ENCODE measurements at places on chromosomes 16 and 17.
A peak's percentile ranks its signal among the peaks of the same experiment; 100 is the strongest.

DNA sequence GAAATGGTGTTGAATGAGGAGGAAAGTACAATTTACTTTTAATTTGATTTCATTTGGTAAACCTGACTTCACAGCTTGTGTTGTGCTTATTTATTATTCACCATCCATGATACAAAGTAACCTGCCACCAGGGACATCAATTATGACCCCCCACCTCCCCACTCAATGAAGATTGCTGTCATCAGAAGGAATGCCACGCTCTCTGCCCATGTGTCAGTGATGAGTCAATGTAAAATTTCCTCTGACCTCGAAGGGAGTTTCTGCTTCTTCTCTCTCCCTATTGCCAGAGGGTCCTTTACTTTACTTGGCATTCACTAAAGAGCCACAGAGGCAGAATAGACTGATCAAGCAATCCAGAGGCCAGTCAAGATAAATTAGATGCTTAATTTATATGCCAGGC is 759.7 kb downstream of the CDH11 start:
- peak; percentile 56 for DNase-seq

GRCh38 chr17:36048066-36048465 is 16.0 kb upstream of the CCL18 start:
- no peak for DNase-seq

DNA sequence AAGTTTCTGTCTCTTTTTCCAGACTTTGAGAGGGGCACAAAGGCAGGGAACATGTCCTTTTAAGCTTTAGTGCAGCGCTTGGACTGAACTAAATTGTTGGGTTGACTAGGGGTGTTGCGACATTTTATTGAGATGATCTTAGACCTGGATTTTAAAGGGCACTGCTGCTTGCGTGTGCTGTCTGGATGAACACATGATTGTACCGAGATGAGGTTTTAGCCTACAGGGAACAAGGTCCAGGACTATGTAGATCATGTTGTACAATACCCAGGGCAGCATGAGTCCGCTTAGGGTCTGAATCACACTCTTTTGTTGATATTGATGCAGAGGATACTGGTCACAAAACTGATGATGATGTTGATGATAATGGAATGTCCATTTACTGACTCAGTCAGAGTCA is 5.2 kb upstream of the RGS9 start:
- DNase-seq: peak; percentile 98

DNA sequence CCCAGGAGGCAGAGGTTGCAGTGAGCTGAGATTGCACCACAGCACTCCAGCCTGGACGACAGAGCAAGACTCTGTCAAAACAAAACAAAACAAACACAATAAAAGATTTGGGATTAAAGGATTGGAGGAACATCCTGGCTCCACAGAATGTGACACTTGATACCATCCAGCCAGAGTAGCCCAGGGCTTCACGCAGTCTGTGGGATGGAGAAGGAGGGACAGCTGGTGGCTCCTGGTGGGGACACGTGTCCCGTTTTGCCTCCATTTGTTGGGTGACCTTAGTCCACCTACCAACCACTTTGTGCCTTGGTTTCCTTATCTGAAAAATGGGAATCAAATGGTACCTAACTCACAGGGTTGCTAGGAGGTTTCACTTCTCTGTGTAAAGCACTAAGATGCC is 12.4 kb upstream of the CYB561 start:
- DNase-seq: no peak

DNA sequence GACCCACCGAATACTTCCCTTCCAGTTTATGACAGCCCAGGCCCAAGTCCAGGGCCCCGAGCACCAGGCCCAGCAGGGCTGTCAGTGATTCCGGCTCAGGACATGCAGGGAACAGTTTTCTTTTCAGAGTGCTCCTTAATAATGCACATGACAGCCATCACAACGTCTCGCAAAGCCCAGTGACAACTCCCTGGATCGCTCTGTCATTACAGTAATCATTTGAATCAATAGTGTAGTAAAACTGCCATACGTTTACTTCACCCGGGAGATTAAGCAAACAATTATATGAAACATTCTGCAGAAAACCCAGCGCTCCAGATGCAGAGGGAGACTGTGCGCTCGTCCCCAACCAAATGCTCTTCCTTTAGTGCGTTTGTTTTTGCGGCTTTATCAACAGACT is 162.6 kb upstream of the CDH13 start:
- no peak for DNase-seq

DNA sequence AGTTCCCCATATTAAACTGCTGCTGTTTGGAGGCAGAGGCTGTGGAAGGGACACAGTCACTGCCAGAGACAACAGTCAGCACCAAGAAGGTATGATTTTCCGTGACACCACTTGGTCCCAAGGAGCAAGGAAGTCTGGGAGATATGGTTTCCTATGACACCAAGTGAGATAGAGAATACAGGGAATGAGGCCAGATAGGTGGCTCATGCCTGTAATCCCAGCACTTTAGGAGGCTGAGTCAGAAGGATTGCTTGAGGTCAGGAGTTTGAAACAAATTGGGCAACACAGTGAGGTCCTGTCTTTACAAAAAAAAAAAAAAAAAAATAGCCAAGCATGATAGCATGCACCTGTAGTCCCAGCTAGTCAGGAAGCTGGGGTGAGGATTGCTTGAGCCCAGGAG is 90.8 kb downstream of the ABCC12 start:
- peak; percentile 44 for DNase-seq

- no peak for DNase-seq
Observed at GRCh38 chr16:57998992-57999365, 1.5 kb downstream of the ZNF319 start.

DNA sequence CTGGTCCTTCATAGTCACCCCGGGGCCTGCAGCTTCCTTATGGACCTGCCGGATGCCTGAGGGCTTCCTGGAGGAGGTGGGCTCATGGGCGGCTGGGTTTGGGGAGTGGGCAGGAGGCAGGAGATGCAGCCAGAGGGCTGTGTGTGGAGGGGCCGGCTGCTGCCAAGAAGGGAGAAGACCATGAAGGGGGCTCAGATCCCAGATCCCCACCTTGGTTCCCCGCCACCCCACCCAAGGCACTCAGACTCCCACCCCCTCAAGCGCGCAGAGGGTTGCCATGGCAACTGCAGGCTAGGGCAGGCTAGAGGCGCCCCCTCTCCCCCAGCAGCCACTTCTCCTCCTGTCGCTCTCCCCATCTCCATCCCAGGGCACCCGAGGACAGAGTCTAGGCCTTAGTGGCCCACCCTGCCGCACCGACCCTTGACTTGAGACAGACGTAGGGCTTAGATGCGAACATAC is 104.5 kb downstream of the CRLF3 start:
- no peak for DNase-seq

GRCh38 chr16:47721006-47721637 is 260.0 kb downstream of the PHKB start:
- DNase-seq: no peak

GRCh38 chr16:67713647-67714273 is 5.4 kb downstream of the GFOD2 start:
- DNase-seq: no peak

DNA sequence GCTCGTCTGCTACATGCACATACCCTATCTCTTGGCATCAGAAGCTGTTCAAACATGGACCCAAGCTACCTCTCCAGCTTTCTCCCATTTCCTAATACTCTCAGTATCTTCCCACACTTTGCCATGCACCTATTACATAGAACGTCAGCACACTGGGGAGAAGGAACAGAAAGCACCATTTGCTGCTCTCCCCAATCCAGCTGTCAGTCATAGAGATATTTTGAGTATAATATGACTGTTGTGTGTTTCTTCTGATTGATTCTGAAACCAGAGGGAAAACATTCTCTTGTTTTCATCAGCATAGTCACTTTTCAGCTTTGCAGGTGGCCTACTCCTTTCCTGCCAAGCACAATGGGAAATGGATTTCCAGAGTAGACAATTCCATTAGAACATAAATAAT is 107.1 kb downstream of the ADAMTS18 start:
- DNase-seq: no peak

DNA sequence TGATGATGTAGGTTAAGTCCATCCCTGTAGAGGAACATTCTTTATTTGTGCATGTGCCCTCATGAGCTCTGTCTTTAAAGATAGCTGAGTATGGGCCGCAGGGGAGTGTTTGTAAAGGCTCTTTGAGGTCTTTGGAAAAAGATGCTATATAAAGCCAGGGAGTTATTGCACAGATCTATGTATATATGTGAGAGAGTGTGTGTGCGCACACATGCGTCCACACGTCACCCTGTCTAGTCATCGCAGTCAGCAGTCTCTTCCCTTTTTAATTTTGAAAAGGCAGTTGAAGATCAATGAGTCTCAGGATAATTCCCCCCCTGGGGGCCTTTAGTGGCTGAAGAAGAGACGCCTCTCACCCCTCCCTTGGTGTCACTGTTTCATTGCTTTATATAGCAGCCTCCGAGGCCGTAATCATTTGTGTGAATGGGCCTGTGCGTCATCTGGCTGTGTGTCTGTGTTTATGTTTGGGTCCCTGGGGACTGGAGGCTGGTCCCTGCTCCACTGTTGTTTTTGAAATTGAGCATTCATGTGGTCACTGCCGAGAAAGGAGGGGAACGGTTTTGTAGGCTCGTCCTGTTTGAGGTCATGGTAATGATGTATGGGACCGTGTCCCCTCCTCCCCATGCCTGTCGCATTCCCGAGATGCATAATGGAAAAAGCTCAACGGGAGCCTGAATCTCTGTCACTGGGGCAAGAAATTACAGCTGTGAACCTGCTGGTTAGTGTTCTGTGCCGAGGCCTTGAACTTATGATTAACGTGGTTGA is 143.9 kb downstream of the SNX29 start:
- peak; percentile 12 for DNase-seq

GRCh38 chr16:88747588-88748301 is 37.3 kb downstream of the PIEZO1 start:
- DNase-seq: peak; percentile 23

GRCh38 chr17:78396441-78397337 is 18.2 kb downstream of the PGS1 start:
- DNase-seq: no peak

GRCh38 chr17:47810901-47811635 is 10.5 kb downstream of the OSBPL7 start:
- no peak for DNase-seq

GRCh38 chr16:50269769-50270509 is 3.6 kb downstream of the ADCY7 start:
- DNase-seq: no peak

GRCh38 chr16:1757714-1758461 is 13.5 kb downstream of the NME3 start:
- DNase-seq: no peak
